ENCODE measurements at places on chromosomes 6 and 20. TPM values are rescaled to one million over a fixed set of nuclear protein-coding genes. Genes with fewer than 3 reads are reported as not detected.
A peak's percentile ranks its signal among the peaks of the same experiment; 100 is the strongest.

DNA sequence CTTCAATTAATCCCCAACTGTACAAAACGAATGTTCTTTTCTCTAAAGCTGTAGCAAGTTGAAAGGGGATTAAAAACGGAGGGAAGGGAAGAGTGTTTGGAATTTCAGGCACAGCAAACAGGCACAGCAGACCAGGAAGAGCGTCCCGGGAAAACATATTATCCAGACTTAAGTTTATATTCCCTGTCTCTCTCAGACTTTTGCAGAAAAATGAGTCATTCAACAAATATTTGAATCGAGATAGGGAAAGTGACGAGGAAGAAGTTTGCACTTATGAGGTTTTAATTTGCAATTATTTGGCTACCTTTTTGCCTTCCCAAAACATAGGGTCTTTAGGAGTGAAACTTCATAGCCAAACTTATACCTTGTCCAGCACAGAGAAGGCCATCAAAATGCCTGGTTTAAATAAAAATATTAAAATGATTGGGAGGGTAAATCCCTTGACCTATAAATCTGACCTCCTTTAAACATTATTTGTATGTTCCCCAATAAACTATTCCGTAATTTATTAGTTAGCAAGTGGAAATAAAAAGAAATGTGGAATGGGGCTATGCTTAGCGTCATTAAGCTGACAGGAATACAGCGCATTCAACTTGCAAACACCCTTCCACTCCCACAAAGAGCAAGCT lies 16.0 kb downstream of the HFE start:
- H3K27ac ChIP-seq, result peak overlapping the region; percentile 75
- no peak for DNase-seq
- H3K4me1 ChIP-seq, result peaks cover 4% of the 10 kb centered on the region
- H3K27me3 ChIP-seq, result no peaks in the 10 kb centered on the region
- H3K4me3 ChIP-seq, result no peak overlapping the region
- no peaks in the 10 kb centered on the region for H3K36me3 ChIP-seq

GRCh38 chr20:23243791-23244155 lies 106.8 kb upstream of the NXT1 start:
- no peak for DNase-seq
- no peak overlapping the region for H3K27ac ChIP-seq
- no peaks in the 10 kb centered on the region for H3K4me1 ChIP-seq
- H3K4me3 ChIP-seq, result no peak overlapping the region
- no peaks in the 10 kb centered on the region for H3K36me3 ChIP-seq

DNA sequence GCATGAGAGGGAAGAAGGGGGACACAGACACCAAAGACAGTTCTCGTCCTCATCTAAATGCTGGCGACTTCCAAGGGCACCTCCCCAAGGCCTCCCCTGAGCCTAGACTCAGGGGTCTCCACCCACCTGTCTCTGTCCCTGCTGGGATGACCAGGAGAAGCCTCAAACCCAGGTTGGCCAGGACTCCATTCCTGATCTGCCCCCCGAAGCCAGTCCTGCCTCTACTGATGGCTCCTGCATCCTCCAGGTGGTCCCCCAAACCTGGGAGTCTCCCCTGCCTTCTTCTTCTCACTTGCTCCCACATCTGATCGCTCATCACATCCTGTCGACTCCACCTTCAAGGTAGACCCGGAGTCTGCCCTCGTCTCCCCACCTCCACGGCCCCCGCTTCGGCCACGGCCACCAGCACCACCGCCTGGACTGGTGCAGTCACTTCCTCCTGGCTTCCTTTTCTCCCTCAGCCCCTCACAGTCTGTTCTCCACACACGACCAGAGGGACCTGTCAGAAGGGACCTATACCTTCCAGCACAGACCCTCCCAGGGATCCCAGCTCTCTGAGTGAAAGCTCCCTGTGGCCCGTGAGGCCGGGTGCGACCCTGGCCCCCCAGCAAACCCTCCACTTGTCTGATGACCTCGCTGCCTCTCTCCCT lies 92.1 kb downstream of the CEBPB start:
- DNase-seq, result no peak
- H3K27me3 ChIP-seq, result no peaks in the 10 kb centered on the region
- no peaks in the 10 kb centered on the region for H3K4me1 ChIP-seq
- H3K4me3 ChIP-seq, result no peak overlapping the region

GRCh38 chr20:34001378-34001777 lies 7.7 kb downstream of the RALY start:
- H3K27ac ChIP-seq, result no peak overlapping the region
- peaks cover 60% of the 10 kb centered on the region for H3K4me1 ChIP-seq
- no peak for DNase-seq
- no peaks in the 10 kb centered on the region for H3K27me3 ChIP-seq

DNA sequence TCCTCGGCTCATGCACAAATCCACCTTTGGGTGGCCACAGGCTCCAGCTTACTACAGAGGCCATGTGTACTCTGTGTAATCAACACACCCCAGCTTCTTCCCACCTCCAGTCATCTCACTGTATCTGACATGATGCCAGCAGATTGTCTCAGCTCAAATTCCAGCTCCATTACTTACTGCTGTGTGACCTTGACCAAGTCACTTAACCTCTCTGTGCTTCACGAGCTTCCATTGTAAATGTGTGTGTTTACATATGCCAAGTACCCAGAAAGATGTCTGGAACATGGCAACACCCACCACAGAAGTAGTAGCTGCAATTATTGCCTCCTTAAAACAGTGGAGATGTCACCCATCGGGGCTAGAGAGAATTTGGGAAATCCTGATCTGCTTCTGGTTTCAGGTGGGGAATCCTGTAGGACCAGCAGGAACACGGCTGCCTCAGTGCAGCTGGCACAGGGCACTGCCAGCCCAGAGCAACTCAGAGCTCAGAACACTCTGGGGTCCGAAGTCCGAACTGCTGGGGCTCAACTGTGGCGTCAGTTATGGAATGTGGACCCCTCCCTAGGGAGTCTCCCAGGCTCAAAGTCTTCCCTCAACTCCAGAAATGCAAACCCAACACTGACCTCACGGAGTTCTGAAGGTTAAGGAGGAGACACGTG lies 21.2 kb upstream of the HLA-B start:
- no peak overlapping the region for H3K27ac ChIP-seq
- H3K36me3 ChIP-seq, result no peaks in the 10 kb centered on the region
- no peaks in the 10 kb centered on the region for H3K27me3 ChIP-seq
- no peak overlapping the region for H3K4me3 ChIP-seq
- no peak for DNase-seq
- no peaks in the 10 kb centered on the region for H3K4me1 ChIP-seq

- peak overlapping the region; percentile 69 for H3K27ac ChIP-seq
- H3K36me3 ChIP-seq, result no peaks in the 10 kb centered on the region
- no peaks in the 10 kb centered on the region for H3K4me1 ChIP-seq
- no peaks in the 10 kb centered on the region for H3K27me3 ChIP-seq
- peak overlapping the region; percentile 79 for H3K4me3 ChIP-seq
Observed at GRCh38 chr6:70413992-70414494, 735 bp downstream of the FAM135A start.

DNA sequence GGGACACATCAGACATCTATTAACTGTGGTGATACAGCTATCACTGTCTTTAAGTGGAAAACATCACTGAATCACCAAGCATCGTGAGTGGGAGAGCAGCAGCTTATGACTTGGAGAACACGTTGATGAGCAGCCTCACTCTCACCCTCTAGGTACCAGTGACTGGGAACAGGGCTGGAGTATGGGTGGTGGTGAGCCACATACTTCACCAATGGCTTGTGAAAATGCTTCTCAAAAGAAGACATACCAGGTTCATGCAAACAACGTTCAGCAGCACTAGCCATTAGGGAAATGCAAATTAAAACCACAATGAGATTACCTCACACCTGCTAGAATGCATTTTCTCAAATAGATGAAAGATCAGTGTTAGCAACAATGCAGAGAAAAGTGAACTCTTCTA lies 25.3 kb downstream of the SNX5 start:
- no peaks in the 10 kb centered on the region for H3K27me3 ChIP-seq
- H3K27ac ChIP-seq, result no peak overlapping the region
- H3K36me3 ChIP-seq, result peaks cover 8% of the 10 kb centered on the region

GRCh38 chr20:1734269-1734858 lies 76.8 kb upstream of the SIRPG start:
- H3K27me3 ChIP-seq, result no peaks in the 10 kb centered on the region
- no peaks in the 10 kb centered on the region for H3K4me1 ChIP-seq
- no peak overlapping the region for H3K4me3 ChIP-seq
- H3K27ac ChIP-seq, result no peak overlapping the region
- H3K36me3 ChIP-seq, result no peaks in the 10 kb centered on the region

DNA sequence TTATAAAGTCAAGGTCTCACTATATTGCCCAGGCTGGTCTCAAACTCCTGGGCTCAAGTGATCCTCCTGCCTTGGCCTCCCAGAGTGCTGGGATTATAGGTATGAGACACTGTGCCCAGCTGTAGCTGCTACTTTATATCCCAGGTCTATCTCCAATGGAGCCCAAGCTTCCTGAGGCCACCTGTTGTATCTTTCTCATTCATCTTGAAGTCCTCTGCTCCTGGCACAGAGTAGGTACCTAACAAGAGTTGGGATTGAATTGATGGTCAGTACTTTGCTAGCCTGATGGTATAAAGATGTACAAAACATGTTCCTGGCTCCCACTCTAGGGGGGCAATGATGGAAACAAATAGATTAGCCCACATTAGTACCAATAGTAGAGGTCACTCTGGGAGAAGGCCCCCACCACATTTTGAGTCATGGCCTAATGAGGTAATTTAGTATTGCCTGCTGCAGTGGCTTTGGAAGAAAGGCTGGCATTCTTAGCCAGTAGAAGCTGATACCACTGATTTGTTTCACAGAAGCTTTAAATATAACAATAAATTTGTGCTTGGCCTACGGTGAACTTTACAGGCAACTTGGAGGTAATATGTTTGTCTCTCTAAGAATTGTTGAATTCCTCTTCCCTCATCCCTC lies 5.4 kb downstream of the PTPN1 start:
- H3K27me3 ChIP-seq, result no peaks in the 10 kb centered on the region
- no peak overlapping the region for H3K4me3 ChIP-seq
- DNase-seq, result no peak
- H3K27ac ChIP-seq, result peak overlapping the region; percentile 62
- H3K4me1 ChIP-seq, result peaks cover 69% of the 10 kb centered on the region

- H3K4me1 ChIP-seq, result peaks cover 15% of the 10 kb centered on the region
- DNase-seq, result no peak
- H3K27me3 ChIP-seq, result no peaks in the 10 kb centered on the region
- H3K27ac ChIP-seq, result peak overlapping the region; percentile 77
- H3K36me3 ChIP-seq, result no peaks in the 10 kb centered on the region
Observed at GRCh38 chr20:5835321-5835821, 85.2 kb downstream of the SHLD1 start.

DNA sequence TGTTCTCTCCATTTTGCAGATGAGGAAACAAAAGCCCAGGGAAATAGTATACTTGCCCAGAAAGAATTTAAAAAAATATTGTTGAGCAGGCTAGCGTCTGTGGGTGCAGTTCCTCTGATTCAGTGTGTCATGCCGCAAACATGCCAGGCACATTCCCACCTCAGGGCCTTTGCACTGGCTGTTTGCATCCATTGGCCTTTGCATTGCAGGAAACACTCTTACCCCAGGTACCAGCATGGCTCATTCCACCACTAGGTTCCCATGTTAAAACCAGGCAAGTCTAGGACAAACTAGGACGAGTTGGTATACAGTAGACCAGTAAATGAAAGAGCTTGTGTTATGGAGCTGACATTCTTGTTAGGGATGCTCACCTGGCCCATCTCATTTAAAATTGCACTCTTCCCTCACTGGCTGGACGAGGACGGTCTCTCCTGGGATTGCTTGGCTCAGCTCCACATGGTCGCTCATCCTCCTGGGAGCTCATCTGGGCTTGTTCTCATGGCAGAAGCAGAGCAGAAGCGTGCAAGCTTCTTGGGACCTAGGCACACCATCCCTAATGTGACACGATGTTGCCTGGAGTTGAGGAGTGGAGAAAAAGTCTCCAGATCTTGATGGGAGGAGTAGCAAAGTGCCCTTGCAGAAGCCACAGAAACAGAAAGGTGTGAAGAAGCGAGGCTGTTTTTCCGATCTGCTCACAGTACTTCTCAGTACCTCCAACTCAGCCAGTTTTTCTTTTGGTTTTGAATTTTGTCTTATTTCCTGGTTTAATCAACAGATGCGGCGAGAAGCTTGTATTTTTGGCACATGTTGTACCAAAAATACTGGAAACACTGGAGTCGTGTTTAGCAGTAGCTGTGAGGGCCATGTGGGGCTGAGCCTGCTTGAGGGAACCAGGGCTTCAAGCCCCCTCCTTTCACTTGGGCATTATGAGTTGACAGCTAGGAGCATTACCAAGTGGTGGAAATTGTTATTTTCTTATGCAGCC lies 13.9 kb downstream of the ZNF831 start:
- no peaks in the 10 kb centered on the region for H3K27me3 ChIP-seq
- H3K4me3 ChIP-seq, result peak overlapping the region; percentile 32
- H3K36me3 ChIP-seq, result no peaks in the 10 kb centered on the region
- DNase-seq, result no peak
- peak overlapping the region; percentile 71 for H3K27ac ChIP-seq
- H3K4me1 ChIP-seq, result peaks cover 72% of the 10 kb centered on the region

DNA sequence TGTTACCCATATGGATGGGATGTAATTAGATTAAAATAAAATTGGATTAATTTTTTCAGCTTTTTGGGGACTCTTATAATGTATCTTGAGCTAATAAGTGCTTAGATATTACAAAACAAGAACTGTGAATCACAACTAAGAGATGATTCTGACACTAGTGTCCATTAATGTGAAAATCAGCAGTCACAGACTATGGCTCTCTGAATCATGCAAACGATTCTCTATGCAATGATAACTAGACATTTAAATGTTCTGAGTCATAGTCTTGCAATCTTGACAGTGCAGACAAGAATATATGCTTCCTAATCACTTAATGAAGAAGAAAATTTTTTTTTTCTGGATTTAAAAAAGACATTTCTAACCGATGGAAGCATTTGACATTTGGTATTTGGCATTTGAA lies 82.2 kb upstream of the OPRM1 start:
- no peak overlapping the region for H3K27ac ChIP-seq
- H3K36me3 ChIP-seq, result no peaks in the 10 kb centered on the region
- H3K4me1 ChIP-seq, result no peaks in the 10 kb centered on the region
- DNase-seq, result no peak

DNA sequence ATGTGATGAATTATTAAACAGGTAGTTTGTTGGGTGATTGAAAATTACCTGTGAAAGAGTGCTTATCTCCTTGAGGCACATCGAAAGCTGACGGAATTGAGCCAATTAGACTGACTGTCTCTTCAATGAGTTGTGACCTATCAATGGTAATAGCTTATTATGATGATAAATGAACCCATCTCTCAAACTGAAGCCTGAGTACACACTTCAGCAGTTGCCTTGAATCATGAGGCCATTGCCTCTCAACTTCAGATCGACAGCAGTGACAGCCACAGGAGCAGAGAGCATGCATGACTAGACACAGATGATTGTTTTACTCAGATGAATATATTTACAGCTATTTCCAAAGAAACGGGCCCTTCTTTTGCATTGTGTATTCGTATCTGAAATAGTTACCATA lies 323.9 kb downstream of the LAMA2 start:
- H3K4me3 ChIP-seq, result no peak overlapping the region
- no peaks in the 10 kb centered on the region for H3K36me3 ChIP-seq
- no peaks in the 10 kb centered on the region for H3K27me3 ChIP-seq

GRCh38 chr6:149064660-149065015 lies 252.9 kb upstream of the TAB2 start:
- H3K36me3 ChIP-seq, result no peaks in the 10 kb centered on the region
- no peak overlapping the region for H3K27ac ChIP-seq
- no peak for DNase-seq
- H3K27me3 ChIP-seq, result no peaks in the 10 kb centered on the region
- H3K4me3 ChIP-seq, result no peak overlapping the region

Gene WFDC6
- not detected for total RNA-seq

Gene MUC22
- not detected for total RNA-seq

Gene C2
- total RNA-seq, result 1.8 TPM

Gene ALDH8A1
- 3.1 TPM for total RNA-seq

Gene KIF25
- total RNA-seq, result not detected

Gene GRM4
- not detected for total RNA-seq

Gene RAET1E
- not detected for total RNA-seq

Gene IP6K3
- total RNA-seq, result not detected
